ENCODE measurements at places on chromosomes 1 and 21.
A peak's percentile ranks its signal among the peaks of the same experiment; 100 is the strongest.

- peak; percentile 62 for DNase-seq
Measured at GRCh38 chr21:45555557-45556301, 13.5 kb upstream of the SLC19A1 start.

GRCh38 chr1:93114391-93114790, 35.3 kb downstream of the MTF2 start:
- DNase-seq = no peak

- DNase-seq = no peak
Measured at GRCh38 chr21:35850542-35851103, 209.7 kb downstream of the SETD4 start.

DNA sequence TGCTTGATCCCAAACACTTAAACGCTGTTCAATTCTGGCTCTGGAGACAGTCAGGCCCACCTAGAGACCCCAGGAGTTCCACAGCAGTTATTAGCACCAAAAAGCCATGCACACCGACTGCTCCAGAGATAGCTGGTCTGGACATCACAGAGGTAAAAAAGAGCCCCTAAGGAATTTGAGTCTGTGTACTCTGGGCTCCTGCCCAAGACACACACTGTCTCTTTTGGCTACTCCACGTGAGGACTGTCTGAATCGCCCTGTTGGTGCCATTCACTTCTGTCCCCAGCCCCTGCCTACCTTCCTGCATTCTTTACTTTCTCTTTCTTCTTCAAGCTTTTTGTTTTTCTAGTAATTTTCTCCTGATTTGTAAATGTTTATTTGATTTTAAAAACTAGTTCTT, 197.4 kb downstream of the ADGRL2 start:
- no peak for DNase-seq

- DNase-seq = no peak
Measured at GRCh38 chr21:42291751-42292562, 23.3 kb downstream of the TFF3 start.

DNA sequence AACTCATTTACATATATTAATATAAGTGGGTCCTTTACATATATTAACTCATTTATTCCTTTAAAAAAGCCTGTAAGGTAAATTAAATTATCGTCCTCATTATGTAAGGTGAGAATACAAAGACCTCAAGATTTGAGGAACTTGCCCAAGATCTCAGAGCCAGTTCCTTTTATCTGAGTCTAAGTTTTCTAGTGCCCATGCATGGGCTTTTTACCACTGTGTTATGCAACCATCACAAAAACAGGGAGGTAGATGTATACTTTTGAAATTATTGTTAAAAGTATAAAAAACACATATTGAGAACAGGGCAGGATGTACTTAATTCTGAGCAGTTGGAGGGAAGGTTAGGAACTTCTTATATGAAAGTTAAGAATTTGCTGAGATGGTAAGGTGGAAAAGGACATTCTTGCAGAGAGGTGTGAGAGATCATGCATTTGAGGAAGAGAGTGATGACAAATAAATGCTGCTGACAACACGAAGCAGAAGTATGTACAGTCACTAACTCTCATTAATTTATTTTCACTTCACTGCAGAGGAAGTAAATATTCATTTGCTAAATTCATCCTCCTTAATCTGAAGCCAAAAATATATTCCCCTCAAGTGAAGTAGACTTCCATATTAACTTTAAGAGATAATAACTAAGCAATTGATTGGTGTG, 28.9 kb upstream of the LYPLAL1 start:
- DNase-seq = no peak

DNA sequence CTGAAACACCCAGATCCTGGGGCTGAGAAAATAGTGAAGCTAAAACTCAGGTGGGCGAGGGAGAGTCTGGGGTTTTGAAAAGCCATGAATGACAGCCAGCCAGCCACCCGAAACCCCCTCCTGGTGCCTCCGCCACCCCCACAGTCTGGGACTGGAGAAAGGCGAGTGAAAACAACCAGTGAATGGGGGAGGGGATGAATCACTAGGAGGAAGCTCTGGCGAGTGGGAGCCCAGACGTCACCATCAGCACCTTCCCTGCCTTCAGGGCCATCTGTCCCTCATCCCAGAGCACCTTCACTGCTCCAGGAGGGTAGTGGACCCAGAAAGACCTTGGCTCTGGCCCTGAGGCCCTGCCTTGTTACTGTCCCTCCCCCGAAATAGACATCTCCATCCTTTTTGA, 9.2 kb downstream of the RORC start:
- no peak for DNase-seq

DNA sequence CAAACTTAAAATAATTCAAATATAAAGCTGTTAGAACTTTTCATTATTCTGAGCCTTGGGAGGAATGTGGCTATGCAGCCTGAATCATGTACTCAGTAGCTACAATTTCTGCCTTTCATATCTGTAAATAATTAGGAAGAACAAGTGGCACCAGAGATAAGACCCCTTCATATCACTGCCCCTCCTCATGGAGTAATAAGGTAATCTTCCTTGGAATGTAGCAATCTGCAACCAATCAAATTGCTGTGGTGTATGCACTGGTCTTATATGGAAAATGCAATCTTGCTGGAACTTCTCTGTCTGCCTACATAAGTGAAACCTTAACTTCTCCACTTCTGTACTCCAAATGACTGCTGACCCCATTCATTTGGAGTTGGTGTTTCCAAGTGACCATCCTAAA, 104.4 kb upstream of the VANGL1 start:
- DNase-seq = no peak

- DNase-seq = no peak
Measured at GRCh38 chr1:244082969-244083368, 31.9 kb downstream of the ZBTB18 start.

- DNase-seq = peak; percentile 70
Measured at GRCh38 chr1:53860967-53861411, 22.9 kb upstream of the NDC1 start.

GRCh38 chr1:234495231-234495990, 16.4 kb upstream of the TARBP1 start:
- no peak for DNase-seq

- no peak for DNase-seq
Measured at GRCh38 chr21:33029385-33029921, 3.7 kb downstream of the OLIG2 start.

DNA sequence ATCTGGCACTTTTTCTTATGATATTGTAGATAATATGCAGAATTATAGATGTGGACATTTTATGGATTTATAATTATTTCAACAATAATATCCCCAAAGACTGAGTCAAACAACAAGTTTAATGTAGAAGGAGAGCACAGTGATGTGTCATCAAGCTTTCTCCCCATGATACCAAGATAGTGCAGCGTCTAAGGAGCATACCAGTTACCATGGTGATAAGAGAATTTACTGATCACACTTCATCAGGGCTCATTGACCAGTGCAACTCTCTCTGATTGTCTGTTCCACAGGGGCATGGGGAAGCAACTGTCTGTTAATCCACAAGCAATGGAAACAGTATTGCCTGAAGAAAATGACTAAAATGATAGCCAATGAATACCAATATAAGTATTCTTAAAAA, 209.6 kb upstream of the DPYD start:
- DNase-seq = no peak

GRCh38 chr21:46639489-46640386, 4.3 kb downstream of the PRMT2 start:
- DNase-seq = no peak

DNA sequence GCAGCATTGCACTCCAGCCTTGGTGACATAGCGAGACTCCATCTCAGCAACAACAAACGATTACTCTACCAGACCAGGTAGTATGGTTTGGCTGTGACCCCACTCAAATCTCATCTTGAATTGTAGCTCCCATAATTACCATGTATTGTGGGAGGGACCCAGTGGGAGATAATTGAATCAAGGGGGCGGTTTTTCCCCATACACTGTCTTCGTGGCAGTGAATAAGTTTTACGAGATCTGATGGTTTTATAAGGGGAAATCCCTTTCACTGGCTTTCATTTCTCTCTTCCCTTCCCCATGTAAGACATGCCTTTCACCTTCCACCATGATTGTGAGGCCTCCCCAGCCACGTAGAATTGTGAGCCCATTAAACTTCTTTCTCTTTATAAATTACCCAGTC, 66.0 kb downstream of the BACE2 start:
- no peak for DNase-seq

DNA sequence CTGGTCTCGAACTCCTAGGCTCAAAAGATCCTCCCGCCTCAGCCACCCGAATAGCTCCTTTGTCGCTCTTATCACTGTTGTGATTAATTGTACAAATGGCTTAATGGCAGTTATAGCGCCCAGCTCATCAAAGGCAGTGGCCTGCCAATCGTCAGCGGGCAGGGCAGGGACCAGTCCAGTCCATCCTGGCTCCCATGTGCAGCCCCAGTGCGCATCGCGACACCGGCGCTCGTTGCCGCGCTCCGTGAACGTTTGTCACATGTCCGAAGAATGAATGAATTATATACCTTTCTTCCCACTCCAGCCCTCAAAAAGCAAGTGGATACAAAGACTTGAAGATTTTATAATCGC, 18.4 kb downstream of the MTX1 start:
- peak; percentile 64 for DNase-seq

DNA sequence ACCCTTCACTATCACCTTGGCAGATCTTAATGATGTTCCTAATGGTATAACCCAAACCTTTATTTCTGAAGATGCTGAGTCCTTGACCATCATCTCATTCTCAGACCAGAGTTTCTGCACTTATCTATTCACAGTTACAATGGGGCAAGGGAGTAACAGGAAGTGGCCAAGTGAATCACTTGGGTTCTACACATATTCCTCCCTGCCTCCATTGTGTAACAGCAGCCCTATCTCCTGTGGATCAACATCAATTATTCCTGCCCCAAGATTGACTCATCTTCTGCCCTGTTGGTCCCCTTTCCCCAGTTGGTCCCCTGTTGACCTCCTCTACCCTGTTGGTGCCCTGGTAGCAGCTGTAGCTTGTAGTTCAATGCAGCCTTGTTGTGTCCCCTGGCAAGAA, 10.3 kb upstream of the S100A7 start:
- no peak for DNase-seq

- DNase-seq = no peak
Measured at GRCh38 chr1:33515607-33516006, 43.2 kb downstream of the ZSCAN20 start.

- no peak for DNase-seq
Measured at GRCh38 chr1:177809819-177810218, 160.0 kb downstream of the SEC16B start.

DNA sequence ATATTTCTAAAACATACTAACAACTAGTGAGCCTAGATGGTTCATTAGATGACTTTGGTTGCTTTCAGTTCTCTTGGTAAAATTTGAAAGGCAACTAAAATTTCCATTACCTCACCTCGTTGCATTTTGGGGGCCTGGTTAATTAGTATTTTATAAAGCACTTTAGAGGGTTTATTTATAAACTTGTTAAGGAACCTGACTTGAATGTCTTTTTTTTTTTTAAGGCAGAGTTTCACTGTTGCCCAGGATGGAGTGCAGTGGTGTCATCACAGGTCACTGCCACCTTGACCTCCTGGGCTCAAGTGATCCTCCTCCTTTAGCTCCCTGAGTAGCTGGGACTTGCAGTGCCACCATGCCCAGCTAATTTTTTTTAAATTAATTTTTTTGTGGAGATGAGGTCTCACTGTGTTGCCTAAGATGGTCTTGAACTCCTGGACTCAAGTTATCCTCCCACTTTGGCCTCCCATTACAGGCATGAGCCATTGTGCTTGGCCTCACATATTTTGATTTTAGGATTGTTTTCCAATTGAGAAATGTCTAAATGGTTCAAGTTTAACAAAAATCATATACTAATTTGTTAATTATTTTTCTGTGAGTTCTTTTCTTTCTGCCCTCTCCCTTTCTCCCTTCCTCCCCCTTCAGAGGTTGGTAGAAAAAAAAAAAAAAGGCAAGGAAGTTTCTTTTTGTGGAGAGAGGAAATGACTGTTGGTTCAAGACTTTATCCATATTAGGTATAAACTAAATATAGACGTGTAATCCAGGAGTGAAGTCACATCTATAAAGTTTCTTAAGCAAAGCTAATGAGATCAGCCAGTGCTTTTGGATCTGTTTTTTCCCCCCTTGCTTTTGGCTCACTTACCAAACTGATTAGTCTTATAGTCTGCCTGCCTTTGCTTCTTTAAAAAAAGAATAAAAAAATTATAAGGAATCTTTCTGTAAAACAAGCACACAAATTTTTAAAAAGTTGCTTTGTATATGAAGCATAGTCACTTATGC, 24.7 kb downstream of the CLIC4 start:
- DNase-seq = no peak

GRCh38 chr1:81670286-81670685, 130.4 kb upstream of the ADGRL2 start:
- DNase-seq = peak; percentile 9

DNA sequence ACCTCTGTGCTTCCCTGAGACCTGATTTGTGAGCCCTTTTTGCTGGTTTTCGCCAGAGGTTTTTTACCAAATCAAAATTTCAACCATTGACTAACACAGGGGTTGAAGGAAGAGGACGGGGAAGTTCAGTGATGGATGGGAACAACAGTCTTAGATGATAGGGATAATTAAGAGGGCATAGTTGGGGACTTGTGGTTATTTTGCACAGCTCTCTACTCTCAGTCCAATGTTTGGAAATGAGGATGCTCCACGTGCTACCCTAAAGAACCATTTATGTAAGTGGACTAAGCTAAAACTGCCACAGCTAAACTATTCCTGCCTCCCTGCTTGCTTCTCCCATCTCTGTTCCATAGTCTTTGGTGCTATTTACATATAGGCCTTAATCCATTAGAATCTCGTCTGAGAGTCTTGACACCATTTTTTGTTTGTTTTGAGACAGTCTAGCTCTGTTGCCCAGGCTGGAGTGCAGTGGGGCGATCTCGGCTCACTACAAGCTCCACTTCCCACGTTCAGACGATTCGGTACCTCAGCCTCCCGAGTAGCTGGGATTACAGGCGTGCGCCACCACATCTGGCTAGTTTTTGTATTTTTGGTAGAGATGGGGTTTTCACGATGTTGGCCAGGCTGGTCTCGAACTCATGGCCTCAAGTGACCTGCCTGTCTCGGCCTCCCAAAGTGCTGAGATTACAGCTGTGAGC, 684 bp upstream of the MCL1 start:
- DNase-seq = no peak

- no peak for DNase-seq
Measured at GRCh38 chr1:37197411-37197810, 163.1 kb upstream of the GRIK3 start.

DNA sequence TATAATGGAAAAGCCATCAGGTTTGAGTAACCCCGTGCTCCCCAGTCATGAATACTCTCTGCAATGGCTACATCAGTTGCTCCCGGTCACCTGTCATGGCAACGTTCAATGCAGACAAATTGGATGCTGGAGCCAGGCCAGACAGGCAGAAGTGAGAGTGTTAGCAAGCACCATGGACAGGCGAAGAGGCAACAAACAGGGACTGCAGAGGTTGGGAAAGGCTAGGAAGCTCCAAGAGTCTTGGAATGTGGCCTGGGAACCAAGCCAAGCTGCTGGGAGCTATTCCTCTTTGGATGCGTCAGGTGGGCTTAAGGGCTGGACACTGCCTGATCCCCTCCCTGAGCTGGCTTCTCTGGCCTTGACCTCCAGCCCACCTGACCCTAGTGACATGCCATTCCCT, 102.9 kb downstream of the ACTL8 start:
- peak; percentile 74 for DNase-seq

- no peak for DNase-seq
Measured at GRCh38 chr1:227424159-227424680, 105.9 kb upstream of the CDC42BPA start.
